Stimulated activated CD4-positive, alpha-beta T cell treated with anti-CD3 and anti-CD28 coated beads, Interleukin-15, amount 100 ng/mL, for 1 hour (primary cell): ENCODE measurements at places on chromosomes 4 and X.

GRCh38 chrX:153612413-153612812, 13.5 kb upstream of the CCNQ start:
- no peak for DNase-seq

DNA sequence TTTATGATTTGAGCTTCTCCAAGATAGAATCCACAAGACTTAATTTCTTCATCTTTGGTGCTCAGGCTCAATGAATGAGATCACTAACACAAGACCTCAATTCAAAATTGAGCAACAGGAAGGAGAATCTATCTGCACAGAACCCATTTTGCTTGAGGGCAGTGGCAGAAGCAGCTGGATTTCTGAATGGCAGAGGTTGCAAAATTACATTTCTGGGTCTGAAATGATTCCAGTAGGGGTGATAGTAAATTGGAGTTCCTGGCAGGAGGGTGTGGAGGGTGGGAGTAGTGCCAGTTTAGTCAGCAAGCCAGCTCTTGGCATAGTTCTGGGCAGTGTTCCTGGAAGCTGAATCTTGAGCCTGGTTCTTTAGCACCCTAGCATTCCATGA, 281.1 kb downstream of the SLC7A11 start:
- DNase-seq = no peak

- no peak for DNase-seq
Observed at GRCh38 chr4:124650614-124651013, 61.9 kb downstream of the ANKRD50 start.

- DNase-seq = no peak
Observed at GRCh38 chrX:1558761-1559468, 21.9 kb upstream of the P2RY8 start.

DNA sequence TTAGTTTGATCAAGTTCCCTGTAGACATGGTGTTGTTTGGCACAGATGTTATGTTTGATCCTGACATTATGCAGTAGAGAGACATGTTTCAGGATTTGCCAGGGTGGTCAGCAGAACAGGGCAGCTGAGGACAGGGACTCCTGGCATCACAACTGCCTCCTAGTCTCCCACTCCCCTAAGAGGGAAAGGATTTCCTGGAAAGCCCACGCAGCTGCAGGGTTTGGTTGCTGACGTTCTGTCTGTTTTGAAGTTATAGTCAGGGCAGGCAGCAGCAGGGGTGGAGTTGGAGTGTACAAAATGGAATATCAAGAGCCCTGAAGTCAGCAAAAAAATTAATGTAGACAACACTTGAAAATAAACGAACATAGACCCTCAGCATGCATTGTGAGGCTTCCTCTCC, 125.4 kb downstream of the CPE start:
- DNase-seq = no peak

- no peak for DNase-seq
Observed at GRCh38 chrX:13759152-13759718, 24.7 kb downstream of the OFD1 start.
